ENCODE measurements at places on chromosomes 4 and X.

GRCh38 chr4:77003400-77003799 lies 53.8 kb downstream of the SEPTIN11 start:
- H3K27ac ChIP-seq = no peak overlapping the region
- no peak for DNase-seq
- H3K36me3 ChIP-seq = peaks cover 10% of the 10 kb centered on the region
- no peaks in the 10 kb centered on the region for H3K27me3 ChIP-seq
- H3K4me3 ChIP-seq = no peak overlapping the region
- H3K4me1 ChIP-seq = peaks cover 3% of the 10 kb centered on the region

DNA sequence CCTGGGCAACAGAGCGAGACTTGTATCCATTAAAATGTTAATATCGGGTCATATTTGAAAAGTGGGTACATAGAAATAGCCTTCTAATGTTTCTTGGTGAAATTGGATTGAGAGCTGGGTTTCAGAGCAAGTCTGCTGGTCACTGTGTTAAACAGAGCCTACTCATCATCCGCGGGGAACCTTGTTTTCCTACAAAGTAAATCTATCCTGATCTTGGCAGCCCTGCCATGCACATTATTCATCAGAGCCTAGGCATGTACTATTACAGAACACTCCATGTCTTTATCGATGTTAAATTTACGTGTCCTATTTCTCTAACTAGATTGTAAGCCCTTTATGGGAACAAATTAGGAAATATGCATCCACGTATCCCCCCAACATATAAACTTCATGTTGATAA lies 18.7 kb downstream of the SETD7 start:
- DNase-seq = no peak
- H3K4me3 ChIP-seq = no peak overlapping the region
- H3K27ac ChIP-seq = no peak overlapping the region
- no peaks in the 10 kb centered on the region for H3K36me3 ChIP-seq

- H3K4me1 ChIP-seq = no peaks in the 10 kb centered on the region
- no peak overlapping the region for H3K4me3 ChIP-seq
- no peaks in the 10 kb centered on the region for H3K27me3 ChIP-seq
- DNase-seq = no peak
Measured at GRCh38 chr4:11729548-11729947, 300.9 kb upstream of the HS3ST1 start.

DNA sequence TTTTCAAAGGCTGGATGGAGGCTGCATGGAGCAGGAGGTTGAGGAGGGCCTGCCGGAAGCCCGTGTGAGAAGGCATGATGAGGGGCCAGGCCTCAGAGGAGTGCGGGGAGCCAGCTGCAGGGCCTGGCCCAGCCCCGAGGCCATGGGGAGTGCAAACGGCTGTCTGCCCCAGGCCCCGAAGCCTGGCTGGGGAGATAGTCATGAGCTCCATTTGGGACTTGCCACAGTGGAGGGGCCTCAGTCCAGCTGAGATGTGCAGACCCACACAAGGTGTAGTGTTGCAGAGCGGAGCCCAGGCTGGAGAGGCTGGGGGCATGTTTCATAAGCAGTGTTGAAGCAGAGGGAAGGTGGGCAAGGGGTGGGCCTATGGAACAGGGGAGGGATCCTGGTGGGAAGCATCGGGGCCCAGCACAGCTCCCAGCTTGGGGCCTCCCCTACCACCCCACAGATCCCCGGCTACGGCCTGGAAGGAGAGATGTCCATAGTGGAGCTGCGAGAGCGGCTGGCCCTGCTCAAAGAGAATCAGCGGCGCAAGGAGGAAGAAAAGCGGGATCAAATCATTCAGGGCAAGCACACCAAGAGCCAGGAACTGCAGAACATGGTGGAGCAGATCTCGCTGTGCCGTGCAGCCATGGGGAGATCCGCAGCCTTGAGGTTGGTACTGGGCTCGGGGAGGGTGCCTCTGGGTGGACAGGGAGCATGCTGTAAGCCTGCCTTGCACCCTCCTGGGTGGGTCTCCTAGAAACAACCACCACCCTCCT lies 9.1 kb upstream of the RNF4 start:
- no peak overlapping the region for H3K4me3 ChIP-seq
- no peak for DNase-seq
- H3K4me1 ChIP-seq = peaks cover 4% of the 10 kb centered on the region
- H3K27me3 ChIP-seq = no peaks in the 10 kb centered on the region

DNA sequence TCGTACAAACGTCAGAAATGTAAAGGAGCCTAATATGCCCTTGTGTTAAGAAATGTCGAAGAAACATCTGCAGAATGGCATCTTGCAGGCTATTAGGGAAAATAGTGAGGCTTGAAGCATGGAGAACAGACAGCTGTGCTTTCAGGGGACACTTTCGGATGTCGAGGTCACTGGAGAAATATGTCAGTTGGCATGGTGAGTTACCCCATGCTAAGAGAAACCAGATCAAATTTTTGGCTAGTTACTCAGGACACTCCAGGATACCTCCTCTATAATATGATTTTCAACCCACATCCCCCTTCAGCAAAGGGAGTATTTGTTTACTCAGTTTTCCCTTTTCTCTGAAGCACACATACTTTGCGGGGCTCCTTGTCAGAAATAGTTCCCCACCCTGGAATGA lies 171.4 kb downstream of the GPC3 start:
- H3K4me3 ChIP-seq = no peak overlapping the region
- no peak overlapping the region for H3K27ac ChIP-seq
- no peaks in the 10 kb centered on the region for H3K4me1 ChIP-seq
- peak; percentile 22 for DNase-seq
- H3K27me3 ChIP-seq = no peaks in the 10 kb centered on the region

- H3K4me1 ChIP-seq = peaks cover 8% of the 10 kb centered on the region
- no peaks in the 10 kb centered on the region for H3K36me3 ChIP-seq
- peak overlapping the region; percentile 81 for H3K4me3 ChIP-seq
- no peaks in the 10 kb centered on the region for H3K27me3 ChIP-seq
- peak; percentile 89 for DNase-seq
Measured at GRCh38 chr4:186724058-186724863, 605 bp upstream of the FAT1 start.

GRCh38 chr4:175297965-175298565 lies 379.9 kb downstream of the ADAM29 start:
- no peaks in the 10 kb centered on the region for H3K36me3 ChIP-seq
- no peak overlapping the region for H3K27ac ChIP-seq
- DNase-seq = peak; percentile 18
- H3K4me3 ChIP-seq = no peak overlapping the region
- no peaks in the 10 kb centered on the region for H3K27me3 ChIP-seq

DNA sequence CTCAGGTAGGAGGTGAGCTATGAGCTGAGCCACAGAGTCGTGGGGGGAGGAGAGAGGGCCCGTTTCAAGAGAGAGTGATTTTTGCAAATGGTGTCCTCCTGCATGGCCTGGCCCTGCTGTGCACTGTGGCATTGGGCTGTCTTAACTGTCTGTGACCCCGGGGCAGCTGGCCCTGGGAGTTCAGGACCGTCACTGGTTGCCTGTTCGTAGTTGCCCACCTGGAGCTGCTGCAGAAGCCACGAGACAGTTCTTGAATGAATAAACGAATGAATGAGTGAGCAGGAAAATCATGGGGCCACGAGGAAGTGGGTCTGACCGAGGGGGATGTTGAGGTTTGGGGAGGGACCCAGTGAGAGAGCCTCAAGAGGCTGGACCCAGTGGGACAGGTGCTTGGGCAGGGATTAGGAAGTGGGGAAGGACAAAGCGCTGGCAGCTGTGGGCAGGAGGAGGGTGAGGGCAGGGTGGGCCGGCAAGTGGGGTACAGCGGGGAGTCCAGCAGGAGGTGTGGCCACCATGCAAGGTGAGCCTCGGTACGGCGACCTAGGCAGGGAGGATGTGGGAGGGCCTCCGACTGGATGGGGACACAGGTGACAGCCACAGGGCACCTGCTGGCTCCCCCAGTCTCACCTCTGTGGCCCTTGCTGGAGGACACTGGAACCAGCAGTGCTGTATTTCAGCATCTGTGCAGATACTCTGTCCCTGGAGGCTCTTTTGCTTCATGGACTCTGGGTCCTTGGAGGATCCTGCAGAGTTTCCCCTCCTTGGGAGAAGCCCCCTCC lies 10.2 kb downstream of the RGS12 start:
- no peak overlapping the region for H3K27ac ChIP-seq
- no peak for DNase-seq
- H3K4me3 ChIP-seq = no peak overlapping the region
- no peaks in the 10 kb centered on the region for H3K4me1 ChIP-seq

DNA sequence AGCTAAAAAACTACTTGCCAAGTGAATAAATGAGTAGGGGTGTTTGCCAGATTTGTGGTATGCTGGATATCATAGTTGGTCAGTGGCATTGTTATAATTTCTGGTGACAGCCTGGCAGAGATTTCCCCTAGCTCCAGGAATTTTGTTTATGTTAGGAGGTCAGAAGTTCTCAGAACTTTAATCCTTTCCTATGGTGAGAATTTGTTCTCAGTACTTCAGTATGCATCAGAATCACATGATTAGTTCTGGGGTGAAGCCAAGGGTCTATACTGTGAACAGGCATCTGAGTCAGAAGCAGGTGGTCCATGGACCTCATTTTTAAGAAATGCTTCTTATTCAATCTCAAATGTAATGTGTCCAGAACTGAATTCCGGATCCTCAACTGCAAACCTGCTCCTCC lies 10.5 kb downstream of the RASSF6 start:
- no peak overlapping the region for H3K4me3 ChIP-seq
- H3K36me3 ChIP-seq = no peaks in the 10 kb centered on the region
- no peaks in the 10 kb centered on the region for H3K4me1 ChIP-seq
- DNase-seq = no peak

- no peak overlapping the region for H3K4me3 ChIP-seq
- H3K27ac ChIP-seq = no peak overlapping the region
- DNase-seq = peak; percentile 8
- H3K4me1 ChIP-seq = no peaks in the 10 kb centered on the region
Measured at GRCh38 chr4:44186096-44186849, 262.3 kb downstream of the KCTD8 start.

DNA sequence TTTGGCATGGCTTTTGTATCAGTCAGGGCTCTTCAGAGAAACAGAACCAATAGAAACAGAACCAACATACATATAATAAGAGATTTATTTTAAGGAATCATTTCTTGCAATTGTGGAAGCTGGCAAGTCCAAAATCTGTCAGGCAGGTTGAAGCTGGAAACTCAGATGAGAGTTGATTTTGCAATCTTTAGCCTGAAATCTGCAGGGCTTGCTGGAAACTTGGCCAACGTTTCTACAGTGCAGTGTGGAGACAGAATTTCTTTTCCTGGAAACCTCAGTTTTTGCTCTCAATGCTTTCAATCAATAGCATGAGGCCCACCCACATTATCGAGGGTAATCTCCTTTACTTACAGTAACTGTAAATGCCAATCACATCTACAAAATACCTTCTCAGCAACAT lies 45.4 kb downstream of the COMMD8 start:
- no peak overlapping the region for H3K4me3 ChIP-seq
- no peak for DNase-seq
- no peaks in the 10 kb centered on the region for H3K27me3 ChIP-seq
- H3K27ac ChIP-seq = no peak overlapping the region
- no peaks in the 10 kb centered on the region for H3K36me3 ChIP-seq
- H3K4me1 ChIP-seq = peaks cover 2% of the 10 kb centered on the region

DNA sequence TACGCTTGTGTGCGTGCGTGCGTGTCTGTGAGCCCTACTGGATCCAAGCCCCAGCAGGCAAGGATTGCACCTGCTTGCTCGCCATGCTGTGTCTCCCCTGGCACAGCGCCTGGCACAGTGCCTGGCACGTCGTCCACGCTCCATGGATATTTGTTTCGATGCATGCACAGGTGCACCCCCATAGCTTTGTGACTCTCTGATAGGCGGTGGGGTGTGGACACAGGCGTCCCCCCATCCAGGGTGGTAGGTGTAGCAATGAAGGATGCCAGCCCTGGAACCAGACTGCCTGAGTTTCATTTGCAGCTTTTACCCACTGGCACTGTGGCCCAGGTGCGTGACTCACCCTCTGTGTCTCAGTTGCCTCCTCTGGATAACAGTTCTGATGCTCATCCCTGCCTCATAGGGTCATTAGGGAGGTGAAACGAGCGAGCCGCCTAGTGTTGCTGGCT lies 20.2 kb downstream of the PIGG start:
- no peak for DNase-seq
- peaks cover 17% of the 10 kb centered on the region for H3K36me3 ChIP-seq
- no peak overlapping the region for H3K27ac ChIP-seq
- no peak overlapping the region for H3K4me3 ChIP-seq
- no peaks in the 10 kb centered on the region for H3K27me3 ChIP-seq

DNA sequence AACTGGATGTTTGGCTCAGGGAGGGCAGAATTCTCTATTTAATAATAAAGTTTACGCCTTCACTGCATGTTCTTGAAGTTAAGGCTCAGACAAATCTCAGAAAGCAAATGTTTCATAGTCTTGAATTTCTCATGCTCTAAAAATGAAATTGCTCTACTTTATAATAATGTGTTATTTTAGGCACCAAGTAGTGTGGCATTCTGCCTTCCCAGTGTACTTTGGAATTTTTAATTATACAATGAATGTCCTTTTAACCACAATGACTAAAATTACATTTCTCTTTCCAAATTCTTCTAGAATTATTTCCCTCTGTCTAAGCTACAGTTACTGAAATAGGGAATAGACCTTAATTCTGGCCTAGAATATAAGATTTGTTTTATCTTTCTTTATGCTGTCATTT lies 97.9 kb upstream of the PDE5A start:
- no peaks in the 10 kb centered on the region for H3K4me1 ChIP-seq
- H3K27ac ChIP-seq = no peak overlapping the region
- no peaks in the 10 kb centered on the region for H3K36me3 ChIP-seq
- no peak overlapping the region for H3K4me3 ChIP-seq

GRCh38 chr4:1050486-1051213 lies 39.2 kb downstream of the FGFRL1 start:
- no peaks in the 10 kb centered on the region for H3K4me1 ChIP-seq
- H3K27ac ChIP-seq = no peak overlapping the region
- no peak overlapping the region for H3K4me3 ChIP-seq

DNA sequence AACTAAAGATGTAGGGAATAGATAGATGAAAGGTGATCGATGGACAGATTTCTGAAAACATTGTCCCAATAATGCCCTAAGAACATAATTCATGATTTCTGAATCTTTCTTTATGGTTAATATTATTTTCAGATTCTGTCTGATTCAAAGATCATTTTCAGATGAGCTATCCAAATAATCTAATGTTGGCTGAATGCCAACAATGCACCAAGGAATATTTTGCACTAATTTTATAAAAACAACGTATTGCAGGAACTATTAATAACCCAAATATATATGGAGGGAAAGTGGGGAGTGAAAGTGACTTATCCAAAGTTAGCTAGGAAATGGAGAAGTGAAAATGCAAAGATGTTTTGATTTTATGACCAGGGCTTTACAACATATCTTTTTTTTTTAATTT lies 1675.5 kb downstream of the STIM2 start:
- no peaks in the 10 kb centered on the region for H3K4me1 ChIP-seq
- no peak for DNase-seq
- no peak overlapping the region for H3K4me3 ChIP-seq

DNA sequence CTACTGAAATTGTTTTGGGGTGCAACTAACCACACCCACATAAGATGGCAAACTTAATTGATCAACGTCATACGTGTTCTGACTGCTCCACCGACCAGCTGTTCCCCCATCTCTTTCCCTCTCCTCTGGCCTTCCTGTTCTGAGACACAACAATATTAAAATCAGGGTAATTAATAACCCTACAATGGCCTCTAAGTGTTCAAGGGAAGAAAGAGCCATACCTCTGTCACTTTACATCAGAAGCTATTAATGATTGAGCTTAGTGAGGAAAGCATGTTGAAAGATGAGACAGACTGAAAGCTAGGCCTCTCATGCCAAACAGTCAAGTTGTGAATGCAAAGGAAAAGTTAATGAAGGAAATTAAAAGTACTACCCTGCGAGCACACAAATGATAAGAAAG lies 173.9 kb upstream of the FTHL17 start:
- H3K36me3 ChIP-seq = no peaks in the 10 kb centered on the region
- H3K4me1 ChIP-seq = no peaks in the 10 kb centered on the region
- H3K4me3 ChIP-seq = no peak overlapping the region

- no peaks in the 10 kb centered on the region for H3K4me1 ChIP-seq
- no peak overlapping the region for H3K27ac ChIP-seq
- H3K36me3 ChIP-seq = no peaks in the 10 kb centered on the region
- H3K27me3 ChIP-seq = no peaks in the 10 kb centered on the region
Measured at GRCh38 chr4:119039779-119040178, 95.9 kb upstream of the MYOZ2 start.
